Stimulated activated CD8-positive, alpha-beta memory T cell treated with anti-CD3 and anti-CD28 coated beads, Interleukin-2, amount 100 ng/mL, for 1 hour (primary cell): ENCODE measurements at places on chromosomes 2 and 18.

DNA sequence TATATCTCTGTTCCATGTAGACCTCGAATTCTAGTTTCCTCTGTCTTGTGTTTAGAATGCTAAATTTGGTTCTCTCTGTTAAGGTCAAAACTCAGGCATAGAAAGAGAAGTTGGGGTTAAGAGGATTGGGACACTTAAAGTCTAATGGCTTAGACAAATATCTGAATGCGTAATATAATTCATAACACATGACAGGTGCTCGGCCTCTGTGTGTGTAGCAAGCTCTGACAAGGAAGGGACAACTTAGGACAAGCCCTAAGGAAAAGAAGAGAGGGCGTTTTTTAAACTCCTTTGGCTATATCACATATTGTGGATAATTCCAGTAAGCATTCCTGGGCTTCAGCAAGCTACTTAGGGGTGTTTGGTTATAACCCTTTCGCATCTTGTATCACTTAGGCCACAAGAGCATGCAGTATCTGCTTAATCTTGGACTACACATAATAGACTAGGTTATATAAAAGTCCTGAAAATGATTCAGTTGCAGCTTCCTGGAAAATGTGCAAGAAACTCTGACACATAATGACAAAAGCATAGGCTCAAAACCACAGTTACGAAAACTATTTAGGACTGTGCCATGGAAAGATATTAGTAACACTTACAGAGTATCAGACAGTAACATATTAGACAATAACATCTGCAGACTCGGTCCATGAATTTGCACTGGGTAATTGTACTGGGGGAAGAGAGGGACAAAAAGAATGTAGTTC lies 16.1 kb upstream of the CREB1 start:
- DNase-seq, result no peak

- DNase-seq, result no peak
Measured at GRCh38 chr2:187748958-187749357, 194.7 kb upstream of the TFPI start.

GRCh38 chr2:601387-601698 lies 75.9 kb downstream of the TMEM18 start:
- DNase-seq, result no peak

GRCh38 chr2:225512876-225513540 lies 113.5 kb downstream of the NYAP2 start:
- no peak for DNase-seq

GRCh38 chr2:158489366-158490112 lies 32.8 kb downstream of the PKP4 start:
- no peak for DNase-seq

DNA sequence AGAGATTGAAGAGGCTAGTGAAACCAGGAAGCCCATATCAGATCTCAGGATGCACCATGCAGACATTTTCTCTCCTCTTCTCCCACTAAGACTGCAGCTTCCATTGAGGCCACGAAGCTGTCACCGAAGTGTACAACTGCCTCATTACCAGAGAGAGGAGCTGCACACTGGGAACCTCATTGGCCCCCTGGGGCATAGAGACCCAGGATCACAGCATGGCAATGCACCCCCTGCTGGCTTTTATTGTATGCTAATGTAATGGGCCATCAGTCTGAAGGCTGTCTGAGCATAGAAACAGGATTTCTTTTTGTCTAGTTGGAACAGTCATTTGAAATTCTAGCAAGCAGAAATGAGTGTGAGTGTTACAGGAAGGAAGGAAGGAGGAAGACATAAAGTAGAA lies 861.6 kb upstream of the CELF4 start:
- DNase-seq, result no peak

- no peak for DNase-seq
Measured at GRCh38 chr2:162710287-162710890, 128.2 kb downstream of the KCNH7 start.

- DNase-seq, result no peak
Measured at GRCh38 chr2:168090366-168091135, 156.8 kb downstream of the STK39 start.

DNA sequence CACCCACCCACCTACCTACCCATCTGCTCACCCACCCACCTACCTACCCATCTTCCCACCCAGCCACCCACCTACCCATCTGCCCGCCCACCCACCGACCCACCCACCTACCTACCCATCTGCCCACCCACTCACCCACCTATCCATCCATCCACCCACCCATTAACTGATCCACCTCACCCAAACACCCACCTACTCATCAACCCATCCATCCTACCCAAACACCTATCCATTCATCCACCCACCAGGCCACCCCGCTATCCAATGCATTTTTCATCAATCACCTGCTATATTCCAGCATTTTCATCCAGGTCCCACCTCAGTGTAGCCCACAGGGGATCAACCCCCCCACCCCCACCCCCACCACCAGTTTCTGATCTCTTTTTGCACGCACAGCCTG lies 121.8 kb downstream of the GLI2 start:
- DNase-seq, result no peak

- DNase-seq, result no peak
Measured at GRCh38 chr18:29060349-29060748, 883.4 kb upstream of the CDH2 start.

DNA sequence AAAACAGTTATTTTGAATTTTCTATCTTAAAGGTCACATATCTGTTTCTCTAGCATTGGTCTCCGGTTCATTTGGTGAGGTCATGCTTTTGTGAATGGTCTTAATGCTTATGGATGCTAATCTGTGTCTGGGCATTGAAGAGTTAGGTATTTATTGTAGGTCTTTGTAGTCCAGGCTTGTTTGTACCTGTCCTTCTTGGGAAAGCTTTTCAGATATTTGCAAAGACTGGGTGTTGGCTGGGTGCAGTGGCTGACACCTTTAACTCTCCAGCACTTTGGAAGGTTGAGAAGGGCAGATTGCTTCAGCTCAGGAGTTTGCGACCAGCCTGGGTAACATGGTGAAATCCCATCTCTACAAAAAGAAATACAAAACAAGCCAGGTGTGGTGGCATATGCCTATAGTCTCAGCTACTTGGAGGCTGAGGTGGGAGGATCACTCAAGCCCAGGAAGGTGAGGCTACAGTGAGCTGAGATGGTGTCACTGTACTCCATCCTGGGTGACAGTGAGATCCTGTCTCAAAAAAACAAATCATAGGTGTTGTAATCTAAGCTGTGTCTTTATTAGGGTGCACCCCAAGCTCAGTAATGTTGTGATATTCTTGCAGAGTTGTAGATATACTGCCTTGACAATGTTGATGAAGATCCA lies 82.3 kb downstream of the FAM117B start:
- DNase-seq, result no peak

- no peak for DNase-seq
Measured at GRCh38 chr2:143719406-143719805, 590.2 kb downstream of the ARHGAP15 start.

- DNase-seq, result no peak
Measured at GRCh38 chr2:191391171-191391570, 146.0 kb downstream of the MYO1B start.

- DNase-seq, result no peak
Measured at GRCh38 chr2:85549826-85550225, 10.9 kb downstream of the MAT2A start.

DNA sequence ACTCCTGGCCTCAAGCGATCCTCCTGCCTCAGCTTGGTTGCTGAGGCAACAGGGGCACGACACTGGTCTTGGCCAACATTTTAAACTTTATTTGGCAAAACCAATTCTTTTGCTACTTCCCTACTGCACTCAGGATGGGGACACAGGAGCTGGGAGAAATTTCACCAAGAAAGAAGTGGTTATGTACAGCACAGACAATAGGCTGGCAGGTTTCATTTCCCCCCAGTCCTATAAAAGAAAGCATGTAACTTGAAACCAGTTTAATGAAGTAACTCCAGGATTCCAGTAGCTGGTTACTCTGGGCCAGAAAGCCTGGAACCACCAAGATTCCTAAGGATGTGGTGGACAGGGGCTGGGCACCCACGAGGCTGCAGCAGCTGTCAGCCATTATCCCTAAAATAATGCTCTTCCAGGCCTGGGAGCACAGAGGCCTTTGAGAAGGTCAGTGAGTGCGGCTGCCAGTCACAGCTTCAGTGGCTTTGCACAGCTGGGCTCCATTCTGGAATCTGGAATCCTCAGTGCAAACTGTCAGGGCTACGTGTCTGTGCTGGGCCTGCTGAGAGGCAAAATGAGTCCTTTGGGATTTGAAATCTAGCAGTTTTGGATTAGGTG lies 142.3 kb upstream of the ITGA6 start:
- DNase-seq, result no peak

GRCh38 chr2:2775018-2775417 lies 443.9 kb upstream of the MYT1L start:
- no peak for DNase-seq

GRCh38 chr2:174606336-174606735 lies 8.7 kb upstream of the WIPF1 start:
- no peak for DNase-seq

GRCh38 chr2:172039011-172039704 lies 39.4 kb downstream of the METAP1D start:
- DNase-seq, result no peak

GRCh38 chr2:54641988-54642387 lies 81.5 kb upstream of the EML6 start:
- DNase-seq, result no peak

- no peak for DNase-seq
Measured at GRCh38 chr2:155574941-155575340, 757.6 kb downstream of the NR4A2 start.

DNA sequence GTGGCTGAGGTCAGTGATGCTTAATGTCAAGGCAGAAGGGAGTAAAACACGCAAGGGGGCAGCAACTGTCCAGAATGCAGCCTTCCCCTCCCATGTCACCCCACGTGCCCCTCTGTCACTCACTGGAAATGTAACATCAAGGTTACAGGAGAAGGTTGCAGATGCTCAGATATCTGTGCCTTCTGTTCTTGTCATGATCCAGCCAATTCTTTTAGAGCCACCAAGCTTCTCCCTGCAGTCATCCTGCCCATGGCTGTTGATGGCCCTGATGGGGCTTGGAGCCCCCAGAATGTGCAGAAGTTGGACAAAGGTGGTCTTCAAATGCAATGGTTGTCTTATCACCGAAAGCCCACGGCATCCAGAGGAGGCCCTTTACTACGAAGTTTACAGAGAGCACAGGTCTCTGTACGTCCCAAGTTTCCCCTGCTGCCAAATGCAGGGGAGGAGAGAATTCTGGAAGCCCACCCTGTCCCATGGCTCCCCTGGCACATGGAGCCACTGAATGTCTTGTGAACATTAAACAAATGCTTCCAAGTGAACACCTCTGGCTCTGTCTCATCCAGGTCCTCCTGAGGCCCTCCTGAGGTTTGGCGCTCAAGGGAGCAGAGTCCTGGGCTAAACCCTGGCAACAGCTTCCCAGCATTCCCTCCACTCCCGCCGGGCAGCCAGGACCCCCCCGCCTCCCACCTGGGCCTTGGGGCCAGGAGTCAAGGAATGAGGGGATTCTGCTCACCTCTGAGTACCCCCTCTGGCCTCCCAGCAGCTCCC lies 4.5 kb upstream of the GPR55 start:
- DNase-seq, result no peak

GRCh38 chr2:68698567-68699377 lies 35.8 kb upstream of the ARHGAP25 start:
- DNase-seq, result no peak

DNA sequence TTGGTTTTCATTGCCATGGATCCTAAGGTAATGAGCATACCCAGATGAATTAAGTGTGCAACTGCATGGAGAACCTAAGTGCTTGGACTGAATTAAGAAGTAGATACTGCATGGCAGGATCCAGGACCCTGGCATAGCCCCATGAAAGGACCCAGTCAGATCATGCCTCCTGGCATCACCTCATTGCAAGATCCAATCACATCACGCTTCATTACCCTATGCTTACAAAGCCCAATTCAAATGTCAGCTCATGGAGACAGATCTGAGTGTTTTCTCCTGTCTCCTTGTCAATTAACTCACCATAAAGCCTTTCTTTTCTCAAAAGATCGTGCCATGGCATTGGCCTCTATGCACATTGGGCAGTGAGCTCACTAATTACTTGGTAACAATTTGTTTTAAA lies 519.8 kb upstream of the ZNF804A start:
- DNase-seq, result no peak

- peak; percentile 20 for DNase-seq
Measured at GRCh38 chr2:135657806-135658582, 83.7 kb upstream of the UBXN4 start.

DNA sequence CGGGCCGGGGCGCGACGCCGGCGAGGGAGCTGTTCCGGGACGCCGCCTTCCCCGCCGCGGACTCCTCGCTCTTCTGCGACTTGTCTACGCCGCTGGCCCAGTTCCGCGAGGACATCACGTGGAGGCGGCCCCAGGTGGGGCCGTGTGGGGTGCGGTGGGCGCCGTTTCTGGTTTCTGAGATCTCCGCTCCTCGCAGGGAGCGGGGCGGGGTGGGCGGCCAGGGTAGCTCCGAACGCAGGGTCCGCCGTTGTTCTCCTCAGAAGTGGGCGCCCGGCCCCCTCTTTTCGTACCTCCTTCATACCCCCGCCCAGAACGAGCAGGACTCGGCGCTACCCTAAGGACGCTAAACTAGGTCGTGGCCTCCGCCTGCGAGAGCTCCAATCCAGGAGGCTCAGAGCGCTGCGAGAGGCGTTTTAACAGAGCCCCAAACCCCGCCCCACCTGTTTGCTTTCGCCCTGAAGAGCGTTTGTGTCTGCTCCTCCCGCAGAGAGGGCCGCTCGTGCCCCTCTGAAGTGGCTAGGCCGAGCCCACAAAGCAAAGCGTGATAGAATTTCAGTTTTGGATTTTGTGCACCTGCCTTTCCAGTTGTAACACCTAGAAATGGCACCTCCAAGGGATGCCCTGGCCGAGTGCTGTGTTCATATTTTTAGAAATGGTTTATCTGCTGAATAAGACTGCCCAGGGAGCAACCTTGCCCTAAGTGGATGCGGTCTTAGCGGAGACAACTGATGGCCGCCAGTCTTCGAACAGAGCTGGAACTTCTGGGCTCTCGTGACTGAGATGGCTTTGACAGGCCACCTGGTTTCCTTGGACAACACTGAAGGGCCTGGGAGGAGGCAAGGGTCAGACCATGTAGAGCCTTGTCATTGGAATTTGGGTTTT lies 626 bp downstream of the CAPN10 start:
- no peak for DNase-seq

DNA sequence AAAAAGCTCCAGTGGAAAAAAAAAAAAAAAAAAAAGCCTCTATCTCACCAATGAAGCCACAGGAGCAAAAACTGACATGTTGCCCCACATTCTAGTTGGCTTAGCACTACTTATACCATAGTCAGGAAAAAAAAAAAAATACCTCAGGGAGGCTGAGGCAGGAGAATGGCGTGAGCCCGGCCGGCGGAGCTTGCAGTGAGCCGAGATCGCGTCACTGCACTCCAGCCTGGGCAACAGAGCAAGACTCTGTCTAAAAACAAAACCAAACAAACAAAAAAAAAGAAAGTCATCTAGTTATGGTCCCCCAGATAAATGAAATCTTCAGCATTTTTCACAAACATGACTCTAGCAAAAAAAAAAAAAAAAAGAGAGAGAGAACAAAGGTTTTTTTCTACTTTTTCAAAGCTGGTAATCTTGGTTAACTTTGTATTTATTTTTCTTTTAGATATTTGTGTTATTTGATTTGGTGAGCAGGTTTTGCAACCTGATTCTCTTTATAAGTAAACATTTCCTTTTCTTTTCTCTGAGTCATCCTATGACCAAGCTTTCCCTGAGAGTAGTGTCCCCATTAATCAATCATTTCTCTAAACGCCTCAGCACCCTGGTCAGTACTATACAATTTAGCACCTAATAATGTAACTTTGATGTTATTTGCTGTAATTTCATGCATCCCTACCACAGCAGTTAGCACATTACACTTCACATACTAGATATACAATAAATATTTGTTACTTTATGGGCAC lies 273.7 kb upstream of the PIK3C3 start:
- DNase-seq, result no peak
